K562 (cell line): ENCODE measurements at places on chromosomes 7 and 10. TPM values are rescaled to one million over a fixed set of nuclear protein-coding genes. Genes with fewer than 3 reads are reported as not detected.

DNA sequence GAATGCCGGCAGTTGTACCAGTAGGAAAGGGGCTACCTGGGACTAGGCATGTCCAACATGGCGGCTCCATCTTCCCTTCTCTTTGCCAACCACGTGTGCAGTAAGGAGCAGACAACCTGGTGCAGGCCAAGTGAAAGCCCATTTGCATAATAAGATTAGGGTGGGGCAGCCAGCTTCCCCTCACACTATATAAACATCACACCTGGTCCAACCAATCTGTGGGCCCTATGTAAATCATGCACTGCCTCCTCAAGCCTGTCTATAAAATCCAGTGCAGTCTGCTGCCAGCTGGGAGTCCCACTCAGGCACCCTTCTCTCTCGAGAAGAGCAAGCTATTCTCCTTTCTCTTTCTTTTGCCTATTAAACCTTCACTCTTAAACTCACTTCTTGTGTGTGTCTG is 429.3 kb downstream of the CALN1 start:
- no peak overlapping the region for H3K4me3 ChIP-seq
- peaks cover 12% of the 10 kb centered on the region; the same call in 1 of the 2 replicates for H3K27me3 ChIP-seq
- H3K36me3 ChIP-seq, result no peaks in the 10 kb centered on the region
- DNase-seq, result no peak
- H3K27ac ChIP-seq, result no peak overlapping the region

DNA sequence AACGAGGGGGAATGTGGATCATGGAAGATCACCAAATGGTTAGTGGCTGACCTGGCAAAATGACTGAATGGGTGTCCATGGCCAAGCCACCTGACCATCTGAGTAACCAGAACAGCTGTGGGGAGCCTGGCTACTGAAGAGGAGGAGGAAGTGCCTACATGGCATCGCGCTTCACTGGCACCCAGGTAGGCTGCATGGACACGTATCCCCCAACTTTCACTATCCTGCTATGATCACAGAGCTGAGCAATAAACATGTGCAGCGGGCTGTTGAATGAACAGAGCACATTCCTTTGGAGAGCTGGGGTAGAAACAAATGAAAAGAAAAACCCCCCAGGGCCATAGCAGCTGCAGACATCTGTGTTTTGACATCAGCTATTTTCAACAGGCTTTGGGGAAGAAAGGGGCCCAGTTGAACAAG is 6.5 kb downstream of the AKR1B1 start:
- peaks cover 17% of the 10 kb centered on the region for H3K27me3 ChIP-seq
- no peak overlapping the region for H3K4me3 ChIP-seq
- no peak for DNase-seq
- H3K4me1 ChIP-seq, result peaks cover 17% of the 10 kb centered on the region
- H3K27ac ChIP-seq, result no peak overlapping the region

DNA sequence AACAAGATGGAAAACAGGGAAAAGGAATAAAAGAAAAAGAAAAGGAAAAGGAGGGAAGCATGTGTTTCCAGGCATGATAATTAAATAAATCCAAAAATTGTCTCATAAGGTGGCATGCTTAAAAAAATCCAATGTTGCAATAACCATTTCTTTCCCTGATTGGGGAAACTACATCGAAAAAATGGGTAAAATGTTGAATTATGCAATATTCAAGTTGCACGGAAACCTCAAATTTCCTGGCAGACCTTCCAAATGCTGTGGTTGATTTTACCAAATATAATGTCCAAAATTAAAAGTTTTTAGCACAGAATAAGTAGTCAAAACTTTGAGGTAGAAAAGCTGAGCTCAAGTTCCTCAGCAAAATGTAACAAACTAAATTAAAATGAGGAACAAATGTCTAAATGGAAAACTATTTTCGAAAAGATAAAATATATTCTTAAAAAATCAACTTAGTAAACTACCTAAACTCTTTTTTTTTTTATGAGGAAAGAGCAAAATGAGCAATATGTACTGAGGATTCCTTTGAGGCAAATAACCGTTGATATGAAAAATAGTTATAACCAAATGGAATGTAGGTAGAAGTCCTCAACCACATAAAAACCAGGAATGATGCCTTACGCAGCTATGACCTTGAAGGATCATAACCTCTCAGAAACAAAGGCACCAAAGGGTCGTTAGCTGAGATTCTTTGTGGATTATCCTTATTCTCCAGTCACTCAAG is 52.6 kb downstream of the MACC1 start:
- peaks cover 5% of the 10 kb centered on the region for H3K36me3 ChIP-seq
- no peaks in the 10 kb centered on the region for H3K27me3 ChIP-seq
- no peak for DNase-seq
- no peaks in the 10 kb centered on the region for H3K4me1 ChIP-seq
- no peak overlapping the region for H3K4me3 ChIP-seq

The COBL gene
- total RNA-seq, result 0.11 and 0.27 TPM in 2 replicates

- no peak overlapping the region for H3K4me3 ChIP-seq
- H3K36me3 ChIP-seq, result no peaks in the 10 kb centered on the region
- H3K4me1 ChIP-seq, result no peaks in the 10 kb centered on the region
- DNase-seq, result no peak
- H3K27me3 ChIP-seq, result no peaks in the 10 kb centered on the region
- no peak overlapping the region for H3K27ac ChIP-seq
These were observed 139.2 kb downstream of the HGF start for GRCh38 chr7:81630600-81630999.

DNA sequence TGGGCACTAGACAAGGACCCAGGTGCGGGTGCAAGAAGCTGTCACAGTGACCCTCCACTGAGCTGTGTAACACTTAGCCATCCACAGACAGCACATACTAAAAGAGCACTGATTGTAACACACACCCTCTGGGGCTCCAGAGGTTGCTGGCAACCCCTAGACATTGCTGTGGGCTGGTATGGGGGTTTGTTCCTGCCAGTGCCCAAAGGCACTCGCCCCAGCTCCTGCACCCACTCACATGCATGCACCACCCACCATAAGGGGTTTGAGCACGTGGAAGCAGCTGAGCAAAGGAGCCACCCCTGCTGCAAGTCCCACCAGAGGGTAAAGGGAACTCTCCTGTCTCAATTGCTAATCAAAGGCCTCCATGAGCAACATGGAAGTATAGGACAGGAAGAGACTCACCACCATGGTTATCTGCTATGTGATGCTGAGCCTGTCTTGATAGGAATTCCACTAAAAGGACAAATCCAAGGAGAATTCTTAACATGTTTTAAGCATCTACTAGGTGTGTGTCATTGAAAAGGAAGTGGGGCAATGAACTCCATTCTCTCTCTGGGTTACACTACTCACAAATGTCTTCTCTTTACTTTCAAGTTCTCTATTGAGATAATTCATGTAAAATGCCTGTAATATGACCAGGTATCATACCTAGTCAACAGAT is 103.1 kb downstream of the GFRA1 start:
- H3K27me3 ChIP-seq, result no peaks in the 10 kb centered on the region
- no peaks in the 10 kb centered on the region for H3K36me3 ChIP-seq
- H3K27ac ChIP-seq, result no peak overlapping the region
- H3K4me1 ChIP-seq, result no peaks in the 10 kb centered on the region
- DNase-seq, result no peak

- H3K36me3 ChIP-seq, result no peaks in the 10 kb centered on the region
- H3K4me3 ChIP-seq, result no peak overlapping the region
- no peaks in the 10 kb centered on the region for H3K4me1 ChIP-seq
- H3K27ac ChIP-seq, result no peak overlapping the region
These were observed 228.9 kb downstream of the ARHGAP21 start for GRCh38 chr10:24494777-24495176.

DNA sequence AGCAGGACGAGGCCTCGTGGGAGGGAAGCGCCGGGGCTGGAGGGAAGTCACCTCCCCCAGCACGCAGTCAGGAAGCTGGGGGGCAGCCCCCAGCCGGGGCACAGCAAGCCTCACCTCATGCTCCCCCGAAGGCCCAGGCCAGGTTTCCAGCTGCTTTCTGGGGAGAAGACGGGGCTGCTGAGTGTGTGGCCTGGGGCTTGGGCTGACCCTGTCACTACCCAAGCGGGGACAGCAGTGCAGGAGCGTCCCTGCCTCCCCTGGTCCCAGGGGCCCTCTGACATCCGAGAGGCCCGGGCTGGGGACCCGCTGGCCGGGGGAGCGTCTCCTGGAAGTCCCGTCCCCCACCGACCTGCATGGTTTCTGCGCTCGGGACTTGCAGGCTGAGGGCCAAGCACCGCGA is 19.7 kb upstream of the NKX6-2 start:
- no peak overlapping the region for H3K27ac ChIP-seq
- H3K36me3 ChIP-seq, result no peaks in the 10 kb centered on the region
- H3K27me3 ChIP-seq, result no peaks in the 10 kb centered on the region
- no peaks in the 10 kb centered on the region for H3K4me1 ChIP-seq

DNA sequence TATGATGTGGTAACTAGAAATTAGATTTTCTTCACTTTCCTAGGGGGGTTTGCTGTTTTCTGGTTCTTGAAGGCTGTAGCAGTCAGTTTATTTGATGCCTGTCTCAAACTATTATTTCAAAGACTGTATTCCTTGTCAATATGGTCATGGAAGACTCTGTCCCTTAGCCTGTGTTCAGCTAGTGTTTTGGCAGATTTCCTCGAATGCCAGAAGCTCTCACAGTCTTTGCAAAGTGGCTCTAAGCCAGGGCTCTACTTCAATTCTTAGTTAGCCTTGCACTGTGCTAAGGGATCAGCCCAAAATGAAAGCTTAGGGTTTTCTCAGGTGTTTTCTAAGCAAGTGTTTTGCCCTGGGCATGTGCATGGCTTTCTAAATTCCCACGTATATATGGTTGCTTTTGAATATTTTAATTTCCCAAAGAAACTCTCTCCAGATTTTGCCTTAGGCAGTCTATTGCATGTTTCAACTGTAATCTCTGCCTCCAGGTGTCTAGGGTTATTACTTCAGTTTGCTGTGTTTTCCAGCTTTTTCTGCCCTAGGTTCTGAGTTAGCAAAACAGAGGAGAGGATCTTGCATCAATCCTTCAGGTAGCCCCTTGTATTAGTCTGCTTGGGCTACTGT is 7.2 kb upstream of the C1GALT1 start:
- no peaks in the 10 kb centered on the region for H3K36me3 ChIP-seq
- peaks cover 11% of the 10 kb centered on the region for H3K4me1 ChIP-seq
- no peak for DNase-seq
- no peak overlapping the region for H3K4me3 ChIP-seq

- H3K27ac ChIP-seq, result no peak overlapping the region
- H3K27me3 ChIP-seq, result 0 out of 2 replicates have a peak, but pooled peaks cover 4% of the 10 kb centered on the region
- DNase-seq, result peak; percentile 43
- no peak overlapping the region for H3K4me3 ChIP-seq
- no peaks in the 10 kb centered on the region for H3K36me3 ChIP-seq
These were observed 8.1 kb downstream of the IL2RA start for GRCh38 chr10:6053816-6054631.

The CCDC3 gene
- total RNA-seq, result 0.04 TPM in 1 of 2 replicates, not detected in the other

The CHCHD1 gene
- total RNA-seq, result 52.9 and 54.9 TPM in 2 replicates

The CALN1 gene
- total RNA-seq, result 2.2 and 2.7 TPM in 2 replicates

- no peak overlapping the region for H3K27ac ChIP-seq
- H3K27me3 ChIP-seq, result no peaks in the 10 kb centered on the region
- H3K4me1 ChIP-seq, result no peaks in the 10 kb centered on the region
- no peak for DNase-seq
These were observed 519.8 kb downstream of the XPNPEP1 start for GRCh38 chr10:109403551-109403950.

- no peaks in the 10 kb centered on the region for H3K36me3 ChIP-seq
- DNase-seq, result no peak
- H3K4me1 ChIP-seq, result no peaks in the 10 kb centered on the region
- no peaks in the 10 kb centered on the region for H3K27me3 ChIP-seq
These were observed 126.7 kb downstream of the SORCS3 start for GRCh38 chr10:104767745-104768144.

GRCh38 chr7:55827577-55827976 is 35.0 kb downstream of the SEPTIN14 start:
- H3K36me3 ChIP-seq, result no peaks in the 10 kb centered on the region
- H3K27ac ChIP-seq, result no peak overlapping the region
- no peaks in the 10 kb centered on the region for H3K27me3 ChIP-seq
- H3K4me3 ChIP-seq, result no peak overlapping the region
- no peaks in the 10 kb centered on the region for H3K4me1 ChIP-seq

- no peaks in the 10 kb centered on the region for H3K36me3 ChIP-seq
- no peak overlapping the region for H3K4me3 ChIP-seq
- no peaks in the 10 kb centered on the region for H3K27me3 ChIP-seq
These were observed 71.4 kb downstream of the AHR start for GRCh38 chr7:17369691-17370426.

DNA sequence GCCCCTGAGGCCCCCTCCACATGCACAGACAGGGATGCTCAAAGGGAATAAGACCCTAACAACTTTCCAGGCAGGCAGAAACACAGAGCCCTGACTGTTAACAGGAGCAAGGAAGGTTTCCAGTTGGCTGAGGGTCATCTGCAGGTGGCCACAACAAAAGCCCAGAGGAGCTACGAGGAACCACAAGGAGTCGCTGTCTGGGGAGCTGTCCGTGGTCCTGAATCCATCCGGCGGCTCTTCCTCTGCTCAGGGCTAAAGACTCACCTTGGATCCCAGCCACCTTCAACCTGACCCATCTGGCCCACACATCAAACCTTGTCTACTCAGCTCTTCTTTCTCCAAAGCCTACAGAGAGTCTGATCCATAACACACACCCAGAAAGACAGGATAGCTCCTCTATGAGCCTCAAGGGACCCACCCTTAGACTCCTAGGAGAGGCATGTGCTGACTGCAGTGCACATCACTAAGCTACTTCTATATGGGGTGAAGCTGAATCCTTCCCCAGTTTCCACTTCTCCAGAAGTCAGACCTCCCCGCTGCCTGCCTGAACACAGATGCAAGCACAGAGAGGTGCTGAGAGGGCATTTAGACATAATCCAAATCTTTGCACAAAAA is 104.0 kb downstream of the SLIT1 start:
- H3K27me3 ChIP-seq, result no peaks in the 10 kb centered on the region
- DNase-seq, result peak; percentile 74

The TLX1 gene
- 0.33 and 0.47 TPM in 2 replicates for total RNA-seq

- peaks cover 20% of the 10 kb centered on the region; the same call in 2 of the 3 replicates for H3K36me3 ChIP-seq
- DNase-seq, result no peak
- no peaks in the 10 kb centered on the region for H3K27me3 ChIP-seq
- H3K27ac ChIP-seq, result no peak overlapping the region
- H3K4me1 ChIP-seq, result no peaks in the 10 kb centered on the region
- no peak overlapping the region for H3K4me3 ChIP-seq
These were observed 64.5 kb upstream of the MRLN start for GRCh38 chr10:59817773-59818172.

DNA sequence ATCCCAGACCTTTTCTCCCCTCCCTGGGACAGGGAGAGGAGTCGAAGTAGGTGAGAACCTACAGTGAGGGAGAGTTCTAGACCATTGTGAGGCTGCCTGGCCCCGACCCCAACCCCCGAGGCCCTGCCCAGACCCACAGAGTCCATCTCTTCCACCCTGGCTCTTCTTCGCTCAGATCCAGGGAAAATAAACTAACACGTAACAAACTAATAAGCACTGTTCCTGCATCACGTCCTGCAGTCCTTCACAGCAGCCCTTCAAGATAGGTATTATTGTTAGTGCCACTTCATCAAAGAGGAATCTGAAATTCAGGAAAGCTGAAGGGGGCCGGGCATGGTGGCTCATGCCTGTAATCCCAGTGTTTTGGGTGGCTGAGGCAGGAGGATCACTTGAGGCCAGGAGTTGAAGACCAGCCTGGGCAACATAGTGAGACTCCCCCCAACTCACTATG is at the start of gene SPACDR:
Gene SPACDR (minus strand): TSS at position 51 of the 451 bp plus-strand sequence. CDS start 235 bp downstream, outside the sequence.
- H3K27me3 ChIP-seq, result no peaks in the 10 kb centered on the region
- H3K4me3 ChIP-seq, result no peak within 1 kb of the TSS
- H3K4me1 ChIP-seq, result peaks cover 20% of the 10 kb centered on the region
- peaks cover 20% of the 10 kb centered on the region; the same call in 2 of the 3 replicates for H3K36me3 ChIP-seq
- no peak for DNase-seq
- H3K27ac ChIP-seq, result no peak within 1 kb of the TSS

The SYT15 gene
- total RNA-seq, result 0.65 and 0.82 TPM in 2 replicates

- no peak overlapping the region for H3K4me3 ChIP-seq
- H3K27ac ChIP-seq, result no peak overlapping the region
- H3K4me1 ChIP-seq, result no peaks in the 10 kb centered on the region
- no peaks in the 10 kb centered on the region for H3K36me3 ChIP-seq
These were observed 373.2 kb downstream of the PLXNA4 start for GRCh38 chr7:132203021-132203420.

The VDAC2 gene
- total RNA-seq, result 398 and 422 TPM in 2 replicates

The SPDYE9 gene
- total RNA-seq, result not detected in 2 replicates

The TRIM50 gene
- total RNA-seq, result 0.11 TPM in 1 of 2 replicates, not detected in the other

The CYP3A5 gene
- 0.96 and 1.5 TPM in 2 replicates for total RNA-seq

The TCF7L2 gene
- total RNA-seq, result 2.0 and 2.8 TPM in 2 replicates
